ENCODE measurements at places on chromosomes 7 and 10.

GRCh38 chr7:128770233-128770632 lies 5.4 kb downstream of the OPN1SW start:
- no peak for DNase-seq

- DNase-seq: no peak
Measured at GRCh38 chr7:42242381-42242780, 5.4 kb upstream of the GLI3 start.

GRCh38 chr7:133354546-133355324 lies 101.9 kb downstream of the EXOC4 start:
- DNase-seq: no peak

DNA sequence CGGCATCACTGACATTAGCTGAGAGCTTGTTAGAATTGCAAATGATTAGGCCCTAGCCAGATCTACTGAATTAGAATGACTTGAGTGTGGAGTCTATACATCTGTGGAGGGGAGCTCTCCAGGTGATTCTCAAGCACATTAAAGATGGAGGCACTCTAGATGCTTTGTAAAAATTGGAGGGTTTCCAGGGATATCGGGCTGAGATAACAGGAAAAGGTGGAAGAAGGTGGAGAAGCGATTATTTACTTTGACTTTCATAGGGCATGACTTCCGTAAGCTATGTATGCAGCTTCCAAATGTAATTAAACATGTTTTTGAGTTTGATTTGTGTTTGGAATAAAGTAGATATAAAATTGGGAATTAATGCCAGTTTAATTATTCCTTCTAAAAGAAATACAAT lies 235.0 kb upstream of the PTN start:
- no peak for DNase-seq

DNA sequence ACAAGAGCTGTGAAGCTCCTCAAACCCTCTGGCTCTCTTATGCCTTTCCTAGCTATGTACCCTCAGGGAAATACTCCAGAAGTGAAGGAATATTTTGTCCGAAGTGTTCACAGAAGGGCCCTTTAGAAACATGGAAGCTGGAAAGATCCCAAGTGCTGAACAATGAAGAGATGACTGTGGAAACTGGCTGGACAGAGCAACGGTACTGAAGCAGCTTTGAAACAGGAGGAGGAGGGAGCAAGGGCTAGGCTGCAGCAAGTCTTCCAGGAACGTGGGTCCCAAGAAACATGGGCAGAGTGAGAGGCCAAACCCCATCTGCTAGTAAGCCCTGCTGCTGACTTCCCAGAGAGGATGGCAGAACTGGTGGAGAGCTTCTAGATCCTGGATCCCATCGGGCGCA lies 3.0 kb upstream of the PSAP start:
- DNase-seq: no peak

- DNase-seq: no peak
Measured at GRCh38 chr10:3136763-3137611, 35.6 kb downstream of the PITRM1 start.

DNA sequence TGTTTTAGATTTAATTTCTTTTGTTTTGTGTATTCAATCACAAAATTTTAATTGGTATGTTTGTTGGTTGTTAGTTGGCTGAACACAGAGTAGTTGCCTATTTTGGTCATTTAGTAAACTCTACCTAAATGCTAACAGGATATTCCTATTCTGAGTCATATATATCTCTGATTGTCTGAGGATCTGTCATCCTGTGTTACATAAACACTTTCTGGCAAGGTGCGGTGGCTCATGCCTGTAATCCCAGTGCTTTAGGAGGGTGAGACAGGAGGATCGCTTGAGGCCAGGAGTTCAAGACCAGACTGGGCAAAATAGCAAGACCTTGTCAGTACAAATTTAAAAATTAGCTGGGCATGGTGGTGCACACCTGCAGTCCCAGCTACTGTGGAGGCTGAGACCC lies 178.6 kb downstream of the PLCE1 start:
- no peak for DNase-seq

- no peak for DNase-seq
Measured at GRCh38 chr7:44713141-44713540, 35.5 kb upstream of the ZMIZ2 start.

- DNase-seq: no peak
Measured at GRCh38 chr10:6579183-6579903, 733 bp downstream of the PRKCQ start.

DNA sequence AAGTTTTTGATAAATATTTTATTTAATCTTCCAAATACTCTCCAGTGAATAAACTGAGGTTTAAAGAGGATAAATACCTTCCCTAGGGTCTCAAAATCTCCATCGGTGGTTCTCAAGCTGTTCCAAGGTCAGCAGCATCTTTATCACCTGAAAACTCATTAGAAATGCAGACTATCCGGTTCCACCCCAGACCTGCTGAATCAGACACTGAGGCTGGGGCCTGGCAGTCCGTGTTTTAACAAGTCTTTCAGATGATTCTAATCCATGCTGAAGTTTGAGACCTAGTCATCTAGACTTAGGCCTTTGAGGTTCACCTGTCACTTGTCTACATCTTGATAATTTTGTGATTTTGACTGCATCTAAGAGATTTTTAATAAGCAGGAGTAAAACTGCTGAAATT lies 37.5 kb downstream of the PLEKHA8 start:
- DNase-seq: no peak

GRCh38 chr10:28426392-28427159 lies 106.3 kb upstream of the WAC start:
- DNase-seq: no peak

GRCh38 chr10:30445711-30446110 lies 11.7 kb downstream of the MAP3K8 start:
- no peak for DNase-seq

- no peak for DNase-seq
Measured at GRCh38 chr7:47748041-47748440, 166.1 kb upstream of the TNS3 start.

GRCh38 chr7:138359870-138360559 lies 100.0 kb upstream of the TRIM24 start:
- DNase-seq: no peak

GRCh38 chr7:35467456-35467978 lies 213.6 kb upstream of the TBX20 start:
- DNase-seq: no peak

GRCh38 chr7:155603205-155603857 lies 41.1 kb upstream of the RBM33 start:
- DNase-seq: no peak

GRCh38 chr10:96025566-96025965 lies 17.8 kb upstream of the CCNJ start:
- peak; percentile 46 for DNase-seq

DNA sequence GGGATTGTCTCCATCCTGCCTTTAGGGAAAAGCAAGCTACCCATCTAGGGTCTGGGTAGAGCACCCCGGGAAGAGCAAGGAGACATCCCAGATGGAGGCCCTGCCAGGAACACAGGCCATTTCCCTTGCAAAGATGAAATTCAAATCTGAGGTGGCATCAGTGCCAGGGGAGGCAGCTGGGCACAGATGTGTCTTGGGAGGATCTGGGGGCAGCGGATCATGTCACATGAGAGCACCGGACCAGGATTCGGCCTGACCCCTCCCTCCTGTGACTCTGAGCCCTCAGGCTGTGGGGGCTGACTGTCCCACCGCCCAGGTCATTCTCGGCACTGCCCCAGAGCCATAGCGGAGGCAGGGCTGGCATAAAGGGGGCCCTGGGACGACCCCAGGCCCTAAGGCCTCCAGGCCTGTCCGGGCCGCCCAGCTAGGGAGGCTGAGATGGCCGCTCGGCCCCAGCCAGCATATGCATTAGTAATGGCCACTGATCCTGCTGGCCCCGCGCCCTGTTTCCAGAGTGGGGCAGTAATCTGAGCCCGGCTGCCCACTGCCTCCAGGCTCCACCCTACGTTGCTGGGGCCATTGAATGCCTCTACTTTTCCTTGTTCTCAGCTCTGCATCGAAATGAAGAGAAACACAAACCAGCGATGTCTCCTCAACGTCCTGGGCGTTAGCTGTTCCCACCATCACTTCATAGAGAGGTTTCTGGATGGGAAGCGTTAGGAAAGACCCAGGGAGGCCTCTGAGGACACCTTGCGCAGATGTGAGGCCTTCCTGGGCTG lies 148.5 kb downstream of the UBE2H start:
- no peak for DNase-seq

DNA sequence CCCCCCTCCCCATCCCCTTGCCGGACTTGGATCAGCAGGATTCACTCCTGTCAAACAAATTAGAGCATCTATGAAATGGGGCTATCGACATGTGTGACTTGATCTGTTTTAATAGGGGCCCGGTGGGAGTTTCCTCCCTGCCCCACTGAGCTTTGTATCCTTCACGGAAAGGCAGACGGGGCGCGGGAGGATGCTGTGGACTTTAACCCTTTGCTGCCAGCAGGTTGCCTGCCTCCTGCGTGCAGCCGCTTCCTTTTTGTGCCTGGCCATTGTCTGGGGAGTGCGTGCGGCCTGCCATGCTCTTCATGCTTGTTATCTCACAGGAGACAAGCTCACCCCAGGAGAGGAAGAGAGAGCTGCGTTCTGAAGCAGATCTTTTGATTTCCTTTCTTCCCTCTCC lies 512.8 kb upstream of the GALNT17 start:
- DNase-seq: no peak

GRCh38 chr10:16814012-16814411 lies 3.2 kb downstream of the RSU1 start:
- no peak for DNase-seq

- DNase-seq: no peak
Measured at GRCh38 chr10:51768886-51769465, 69.6 kb upstream of the CSTF2T start.

- no peak for DNase-seq
Measured at GRCh38 chr7:1814089-1814811, 144.2 kb downstream of the ELFN1 start.

DNA sequence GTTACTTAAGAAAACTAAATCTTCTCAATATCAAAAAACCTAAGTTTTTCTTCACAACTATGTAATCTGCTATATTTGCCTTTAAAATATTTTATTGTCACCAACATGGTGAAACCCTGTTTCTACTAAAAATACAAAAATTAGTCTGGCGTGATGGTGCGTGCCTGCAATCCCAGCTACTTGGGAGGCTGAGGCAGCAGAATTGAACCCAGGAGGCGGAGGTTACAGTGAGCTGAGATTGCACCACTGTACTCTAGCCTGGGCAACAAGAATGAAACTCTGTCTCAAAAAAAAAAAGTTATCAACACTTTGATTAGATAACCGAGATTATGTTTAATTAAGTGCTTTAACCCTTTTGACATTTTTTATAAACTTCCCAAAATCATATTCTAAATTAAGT lies 28.3 kb upstream of the CLDN4 start:
- DNase-seq: no peak

Measured in A549 (cell line).